ENCODE measurements at places on chromosomes 4 and X.

- DNase-seq: no peak
These were observed 27.9 kb downstream of the IQSEC2 start for GRCh38 chrX:53253293-53254020.

- no peak for DNase-seq
These were observed 3.3 kb downstream of the STK32B start for GRCh38 chr4:5054532-5054931.

GRCh38 chrX:43656005-43656494 is at the start of gene MAOA:
MAOA (plus strand) TSS chrX:43656299; CDS start chrX:43656342, 43 bp downstream.
- no peak for DNase-seq

GRCh38 chr4:75484190-75484589 is 30.0 kb downstream of the RCHY1 start:
- DNase-seq: peak; percentile 8

DNA sequence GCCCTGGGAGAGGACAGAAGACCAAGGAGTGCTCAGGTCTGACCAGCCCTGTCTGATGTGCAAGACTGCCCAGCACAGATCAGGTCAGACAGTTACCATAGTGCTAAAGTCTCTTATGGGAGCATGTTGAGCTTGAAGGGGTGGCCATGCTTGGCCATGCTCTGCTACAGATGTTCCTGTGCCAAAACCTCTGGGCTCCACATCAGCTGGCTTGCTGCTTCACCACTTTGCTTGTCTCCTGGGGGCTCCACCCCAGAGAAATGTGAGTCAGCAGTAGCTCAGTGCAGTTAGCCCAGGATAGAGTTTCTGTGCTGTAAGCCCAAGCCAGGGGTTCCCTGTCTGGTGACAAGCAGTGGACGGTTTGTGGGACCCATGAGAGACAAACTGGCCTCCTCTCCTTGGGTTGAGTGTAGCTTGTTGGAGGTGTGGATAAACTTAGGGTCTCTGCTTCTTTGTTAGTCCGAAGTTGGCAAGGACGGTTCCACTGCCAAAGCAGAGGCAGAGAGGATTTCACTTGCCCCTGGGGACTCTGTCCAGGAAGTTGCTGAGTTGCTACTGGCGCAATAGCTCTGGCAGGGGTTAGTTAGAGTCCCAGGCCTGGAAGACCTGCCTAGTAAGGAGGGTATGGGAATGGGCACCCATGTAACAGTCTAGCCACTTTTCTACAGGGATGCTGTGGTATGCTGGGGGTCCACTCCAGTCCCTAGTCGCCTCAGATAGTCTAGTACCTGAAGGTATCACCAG is 8.7 kb upstream of the TMSB15C start:
- DNase-seq: no peak

GRCh38 chr4:138115053-138115452 is 127.1 kb downstream of the SLC7A11 start:
- no peak for DNase-seq

GRCh38 chr4:92270908-92271307 is 32.9 kb upstream of the GRID2 start:
- DNase-seq: no peak

GRCh38 chrX:149097786-149098185 is 407.3 kb downstream of the IDS start:
- DNase-seq: no peak

- peak; percentile 69 for DNase-seq
These were observed 3.5 kb downstream of the EDA2R start for GRCh38 chrX:66635360-66635759.

- peak; percentile 12 for DNase-seq
These were observed 34.6 kb downstream of the PRPS2 start for GRCh38 chrX:12825801-12826200.

GRCh38 chr4:110483516-110483915 is 7.6 kb downstream of the ENPEP start:
- no peak for DNase-seq

- no peak for DNase-seq
These were observed 921.8 kb upstream of the PCDH10 start for GRCh38 chr4:132227151-132227856.

- DNase-seq: no peak
These were observed 200.7 kb upstream of the IL15 start for GRCh38 chr4:141435446-141436225.

DNA sequence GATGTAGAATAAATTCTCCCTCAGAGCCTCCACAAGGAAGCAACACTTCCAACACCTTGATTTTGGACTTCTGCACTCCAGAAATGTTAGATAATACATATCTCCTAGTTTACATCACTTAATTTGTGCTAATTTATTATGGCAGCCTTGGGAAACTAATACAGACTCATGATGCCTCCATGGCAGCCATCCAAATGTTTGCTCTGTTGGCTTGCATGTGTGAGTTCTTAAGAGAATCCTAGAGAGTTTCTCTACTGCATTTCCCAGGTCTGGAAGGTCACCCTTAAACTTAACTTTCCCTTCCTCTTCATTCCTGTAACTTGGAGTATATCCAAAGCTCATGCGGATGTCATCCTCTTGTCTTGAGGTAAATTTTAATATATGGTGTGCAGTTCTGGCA is 956.1 kb downstream of the ADGRL3 start:
- no peak for DNase-seq

DNA sequence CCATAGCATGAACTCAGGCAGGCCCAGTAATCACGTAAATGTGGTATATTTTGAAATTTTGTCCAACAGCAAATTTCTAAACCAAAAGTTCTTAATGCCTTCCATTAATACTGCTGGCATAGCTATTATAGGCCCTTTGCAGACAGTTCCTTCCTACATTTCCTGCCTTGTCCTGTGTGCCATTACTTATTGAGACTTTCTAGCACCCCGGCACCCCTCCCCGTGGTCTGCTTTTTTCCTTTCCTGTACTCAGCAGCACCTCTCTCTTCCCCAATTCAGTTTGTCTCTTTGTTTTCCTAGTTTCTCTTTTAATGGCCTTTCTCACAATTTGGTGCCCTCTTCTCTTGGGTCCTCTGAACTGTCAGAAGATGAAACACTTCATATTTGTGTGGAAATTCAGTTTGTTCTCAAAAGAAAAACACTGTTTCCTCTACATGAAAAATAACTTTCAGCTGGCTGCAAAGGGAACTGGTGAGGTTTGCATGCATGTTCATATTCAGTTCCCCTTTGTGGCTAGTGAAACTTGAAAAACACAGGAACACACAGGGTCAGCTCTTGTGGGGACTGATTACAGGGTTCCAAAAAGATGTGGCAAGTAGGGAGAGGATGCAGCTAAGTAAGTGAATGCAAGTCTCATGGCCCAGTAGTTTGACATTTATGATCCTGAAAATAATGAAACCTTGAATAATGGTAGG is 17.1 kb downstream of the GPR34 start:
- no peak for DNase-seq

- no peak for DNase-seq
These were observed 441.7 kb downstream of the ARAP2 start for GRCh38 chr4:35802644-35803043.

- no peak for DNase-seq
These were observed 43.9 kb upstream of the MTMR1 start for GRCh38 chrX:150649096-150649870.

DNA sequence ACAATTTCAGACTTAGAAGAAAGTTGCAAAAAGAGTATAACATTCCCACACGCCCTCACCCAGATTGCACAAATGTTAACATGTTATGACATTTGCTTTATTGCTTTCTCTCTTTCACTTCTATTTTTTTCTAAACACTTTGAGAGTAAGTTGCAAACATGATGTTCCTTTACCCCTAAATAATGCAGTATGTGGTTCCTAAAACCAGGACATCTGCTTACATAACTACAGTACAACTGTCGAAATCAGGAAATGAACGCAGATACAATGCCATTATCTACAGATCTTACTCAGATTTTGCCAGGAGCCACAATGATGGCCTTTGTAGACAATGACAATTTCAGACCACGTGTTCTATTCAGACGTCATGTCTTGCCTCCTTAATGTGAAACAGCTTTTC is 22.4 kb downstream of the SH3TC1 start:
- DNase-seq: no peak

DNA sequence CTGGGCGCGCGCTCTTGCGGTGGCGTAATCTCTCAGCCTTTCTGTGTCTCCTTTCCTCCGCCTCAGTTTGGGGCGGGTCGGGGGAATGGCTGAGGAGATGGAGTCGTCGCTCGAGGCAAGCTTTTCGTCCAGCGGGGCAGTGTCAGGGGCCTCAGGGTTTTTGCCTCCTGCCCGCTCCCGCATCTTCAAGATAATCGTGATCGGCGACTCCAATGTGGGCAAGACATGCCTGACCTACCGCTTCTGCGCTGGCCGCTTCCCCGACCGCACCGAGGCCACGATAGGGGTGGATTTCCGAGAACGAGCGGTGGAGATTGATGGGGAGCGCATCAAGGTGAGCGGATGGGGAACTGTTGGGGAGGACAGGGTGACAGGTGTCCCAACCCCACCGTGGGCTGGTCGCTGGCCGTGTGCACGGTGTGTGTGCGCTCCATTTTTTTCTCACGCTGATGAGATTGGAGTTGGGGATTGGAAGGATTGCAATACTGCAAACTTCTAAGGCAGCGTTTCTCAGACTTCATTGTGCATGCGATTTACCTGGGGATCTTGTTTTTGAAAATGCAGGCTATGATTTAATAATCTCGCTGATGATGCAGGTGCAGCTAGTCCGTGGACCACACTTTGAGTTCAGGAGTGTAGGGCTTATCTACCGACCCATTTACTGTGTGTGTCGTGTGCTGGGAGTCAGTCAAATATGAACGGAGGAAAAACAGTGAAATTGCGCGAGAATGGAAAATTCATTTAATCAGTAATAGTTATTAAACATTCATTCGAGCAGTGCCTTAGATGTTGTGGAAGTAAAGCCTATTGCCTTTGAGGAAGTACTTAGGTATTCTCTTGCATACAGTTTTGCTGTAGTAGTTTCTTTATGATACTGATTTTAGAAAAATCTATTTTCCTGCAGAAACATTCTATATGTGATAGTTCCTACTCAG is at the start of gene RAB33B:
Gene RAB33B, plus strand, starts transcription at position 11 of the 935 bp plus-strand sequence. Its CDS starts 75 bp downstream, at position 86.
- DNase-seq: peak; percentile 72

DNA sequence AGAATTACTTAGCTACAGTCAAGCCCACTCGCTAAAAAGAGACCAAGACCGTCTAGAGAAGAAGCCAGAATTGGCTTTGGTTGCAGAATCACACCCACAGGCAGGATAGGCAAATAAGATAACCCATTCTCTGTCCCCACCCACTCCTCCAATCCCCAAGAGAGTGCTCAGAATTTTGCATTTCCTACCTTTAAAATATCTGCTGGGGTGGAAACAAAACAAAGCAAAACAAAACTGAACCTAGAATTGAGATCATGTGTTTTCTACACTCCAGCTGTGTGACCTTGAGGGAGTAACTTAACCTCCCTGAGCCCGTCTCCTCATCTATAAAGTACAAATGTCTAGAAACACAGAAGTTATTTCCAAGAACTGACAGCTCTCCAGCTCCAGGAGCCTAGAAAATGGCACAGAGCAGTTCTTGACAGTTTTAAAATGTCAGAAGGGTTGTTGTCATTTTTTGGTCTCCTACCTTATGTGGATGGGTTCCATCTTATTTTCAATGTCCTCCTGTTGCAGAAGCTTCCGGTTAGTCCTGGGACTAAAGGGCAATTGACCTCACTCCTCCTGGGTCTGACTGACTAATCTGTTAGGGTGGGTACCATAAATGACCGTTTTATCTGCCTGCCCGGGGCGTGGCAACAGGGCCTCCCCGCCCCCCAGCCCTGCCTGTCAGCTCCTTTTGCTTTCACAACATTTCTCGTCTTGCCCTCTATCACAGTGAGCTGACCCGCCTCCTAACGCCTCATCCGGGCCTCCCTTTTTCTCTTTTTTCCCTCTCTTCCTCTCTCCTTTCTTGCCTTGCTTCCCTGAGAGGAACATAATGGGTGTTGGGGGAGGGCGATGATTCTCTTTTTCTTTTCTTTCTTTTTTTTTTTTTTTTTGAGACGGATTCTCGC is 114.0 kb downstream of the RBM47 start:
- DNase-seq: no peak

- peak; percentile 75 for DNase-seq
These were observed 61.4 kb upstream of the TRIM2 start for GRCh38 chr4:153142700-153143438.

- DNase-seq: no peak
These were observed 368.7 kb downstream of the CCSER1 start for GRCh38 chr4:90495936-90496335.

- no peak for DNase-seq
These were observed 517 bp downstream of the LEF1 start for GRCh38 chr4:108168160-108168670.

DNA sequence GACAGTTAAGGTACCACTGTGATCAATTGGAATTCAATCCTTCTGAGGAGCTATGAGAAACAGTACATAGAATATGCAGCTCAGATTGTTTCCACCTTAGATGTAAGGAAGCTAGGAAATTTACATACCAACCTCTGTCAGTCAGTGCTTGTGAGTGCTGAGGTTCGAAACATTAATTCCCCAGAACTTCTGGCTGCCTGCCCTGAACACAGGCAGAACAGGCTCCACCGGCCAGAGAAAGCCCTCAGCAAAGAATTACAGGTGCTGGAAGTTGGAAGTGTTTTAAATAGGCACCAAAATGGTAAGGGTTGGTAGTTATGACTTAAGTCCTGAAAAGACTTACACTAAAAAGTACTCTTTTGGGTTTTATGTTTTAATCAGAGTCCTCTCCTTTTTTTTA is 651.8 kb downstream of the C4orf33 start:
- DNase-seq: no peak

GRCh38 chr4:1406394-1406980 is at the start of gene NKX1-1:
NKX1-1 (minus strand) TSS chr4:1406442; CDS start chr4:1406442, 0 bp downstream.
- no peak for DNase-seq

DNA sequence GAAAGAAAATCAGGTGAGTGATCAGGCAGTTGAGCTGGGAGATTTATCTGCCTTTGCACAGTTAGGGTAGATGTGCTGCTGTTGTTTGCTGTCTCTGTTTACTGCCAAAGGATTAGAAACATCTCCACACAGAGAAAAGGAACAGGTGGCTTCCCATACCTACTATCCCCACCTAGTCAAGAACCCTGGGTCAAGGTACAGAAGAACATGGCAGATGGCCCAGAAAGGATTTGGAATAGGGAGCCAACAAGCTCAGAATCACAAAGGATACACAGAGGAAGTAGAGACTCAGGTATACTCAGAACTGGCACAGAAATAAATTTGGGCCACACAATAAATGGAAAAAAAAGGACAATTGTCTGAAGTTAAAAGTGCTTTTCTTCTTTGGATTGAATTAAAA is 64.3 kb downstream of the TIGD2 start:
- no peak for DNase-seq

- no peak for DNase-seq
These were observed 85.0 kb upstream of the FAM241A start for GRCh38 chr4:112060212-112060611.

Data from astrocyte of the cerebellum (primary cell).